ENCODE measurements at places on chromosomes 7 and 10.

GRCh38 chr10:128929767-128930166 lies 537.3 kb upstream of the MGMT start:
- DNase-seq: no peak

DNA sequence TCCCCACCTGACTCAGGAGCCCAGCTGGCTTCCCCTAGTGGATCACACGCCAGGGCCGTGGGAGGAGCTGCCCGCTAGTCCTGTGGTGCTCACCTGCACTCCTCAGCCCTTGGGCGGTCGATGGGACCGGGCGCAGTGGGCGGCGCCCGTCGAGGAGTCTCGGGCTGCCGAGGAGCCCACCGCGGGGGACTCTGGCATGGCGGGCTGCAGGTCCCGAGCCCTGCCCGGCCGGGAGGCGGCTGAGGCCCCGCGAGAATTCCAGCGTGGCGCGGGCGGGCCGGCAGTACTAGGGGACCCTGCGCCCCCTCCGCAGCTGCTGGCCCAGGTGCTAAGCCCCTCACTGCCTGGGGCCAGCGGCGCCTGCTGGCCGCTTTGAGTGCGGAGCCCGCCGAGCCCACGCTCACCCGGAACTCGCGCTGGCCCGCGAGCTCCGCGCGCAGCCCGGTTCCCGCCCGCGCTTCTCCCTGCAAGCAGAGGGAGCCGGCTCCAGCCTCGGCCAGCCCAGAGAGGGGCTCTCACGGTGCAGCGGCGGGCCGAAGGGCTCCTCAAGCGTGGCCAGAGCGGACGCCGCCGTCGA lies 367.9 kb downstream of the TYW1 start:
- DNase-seq: no peak

GRCh38 chr7:20153999-20154398 lies 63.2 kb downstream of the MACC1 start:
- no peak for DNase-seq

DNA sequence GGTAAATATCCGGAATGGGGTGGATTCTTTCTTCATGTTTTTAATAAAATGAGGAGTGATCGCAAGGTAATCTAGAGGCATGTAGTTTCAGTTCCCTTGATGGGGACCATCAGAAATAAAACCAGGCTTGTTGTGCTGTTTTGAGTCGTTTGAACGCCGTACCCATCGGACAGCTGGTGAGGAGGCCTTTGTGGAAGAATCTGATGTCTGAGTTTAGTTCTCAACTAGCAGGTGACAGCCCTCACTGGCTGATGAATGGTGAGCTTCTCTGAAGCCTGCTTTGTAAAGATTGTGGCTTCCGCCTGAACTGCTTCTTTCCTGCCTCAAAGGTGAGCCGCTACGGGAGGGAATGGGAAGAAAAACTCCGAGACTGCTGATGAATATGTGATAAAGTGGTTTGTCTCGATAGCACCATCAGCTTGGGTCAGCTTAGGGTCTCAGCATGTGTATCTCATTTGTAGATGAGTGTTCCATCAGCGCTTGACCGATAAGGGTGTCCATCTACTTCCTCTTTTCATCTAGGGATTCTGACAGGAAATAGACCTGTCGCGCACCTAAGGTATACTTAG lies 977 bp downstream of the TMEM248 start:
- peak; percentile 30 for DNase-seq

DNA sequence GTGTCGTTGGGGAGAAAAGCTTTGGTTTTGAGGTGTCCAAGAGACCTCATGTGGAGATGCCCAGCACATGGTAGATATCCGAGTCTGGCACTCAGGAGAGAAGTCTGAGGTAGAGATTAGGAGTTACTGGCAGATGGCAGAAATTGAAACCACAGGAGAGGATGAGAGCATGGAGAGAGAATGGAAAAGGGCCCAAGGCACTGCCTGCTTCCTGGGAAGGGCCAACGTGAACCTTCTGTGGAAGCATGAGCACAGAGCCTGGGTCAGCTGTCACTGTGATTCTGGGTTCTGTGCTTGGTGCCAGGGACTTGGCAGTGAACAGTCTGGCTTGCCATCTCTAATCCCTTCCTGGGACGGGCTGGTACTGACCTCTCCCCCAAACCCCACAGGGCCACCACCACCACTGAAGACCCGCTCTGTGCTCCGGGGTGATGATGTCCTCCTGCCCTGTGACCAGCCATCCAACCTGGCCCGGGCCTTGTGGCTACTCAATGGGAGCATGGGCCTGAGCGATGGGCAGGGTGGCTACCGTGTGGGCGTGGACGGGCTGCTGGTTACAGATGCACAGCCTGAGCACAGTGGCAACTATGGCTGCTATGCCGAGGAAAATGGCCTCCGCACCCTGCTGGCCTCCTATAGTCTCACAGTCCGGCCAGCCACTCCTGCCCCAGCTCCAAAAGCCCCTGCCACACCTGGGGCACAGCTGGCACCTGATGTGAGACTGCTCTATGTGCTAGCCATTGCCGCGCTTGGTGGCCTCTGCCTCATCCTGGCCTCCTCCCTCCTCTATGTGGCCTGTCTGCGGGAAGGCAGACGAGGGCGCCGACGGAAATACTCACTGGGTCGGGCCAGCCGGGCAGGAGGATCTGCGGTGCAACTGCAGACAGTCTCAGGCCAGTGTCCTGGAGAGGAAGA lies 4.1 kb downstream of the MRPL43 start:
- no peak for DNase-seq

DNA sequence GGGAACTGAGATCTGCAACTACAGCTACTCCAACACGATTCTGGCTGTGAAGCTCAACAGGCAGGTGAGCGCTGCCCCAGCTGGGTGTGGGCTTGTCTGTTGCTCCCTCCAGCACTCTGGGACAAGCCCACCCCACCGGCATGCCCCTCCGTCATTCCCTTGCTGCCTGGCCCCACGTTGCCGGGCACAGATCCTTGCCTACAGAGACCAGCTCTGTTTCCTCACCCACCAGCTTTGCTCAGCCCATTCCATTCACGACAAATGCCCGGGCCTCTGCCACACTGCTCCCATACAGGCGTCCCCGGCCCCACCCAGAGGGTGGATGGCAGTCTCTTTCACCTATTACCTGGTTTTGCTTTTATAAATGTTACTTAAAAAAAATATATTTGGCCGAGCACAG lies 24.6 kb downstream of the WIPI2 start:
- no peak for DNase-seq

DNA sequence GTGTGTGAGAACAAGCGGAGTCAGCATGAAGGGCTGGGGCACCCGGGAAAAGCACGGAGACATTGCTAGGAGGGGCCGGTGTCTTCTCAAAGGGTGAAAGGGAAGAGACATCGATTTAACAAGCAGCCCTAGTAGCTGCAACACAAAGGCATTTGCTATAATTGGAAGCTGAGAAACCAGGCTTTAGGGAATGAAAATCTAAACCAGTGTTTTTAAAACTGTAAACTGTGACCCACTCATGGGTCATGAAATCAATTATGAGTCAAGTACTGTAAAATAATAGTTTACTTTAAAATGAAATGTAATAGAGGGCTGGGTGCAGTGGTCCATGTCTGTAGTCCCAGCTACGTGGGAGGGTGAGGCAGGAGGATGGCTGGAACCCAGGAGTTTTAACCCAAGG lies 128.7 kb upstream of the RHEB start:
- DNase-seq: no peak

DNA sequence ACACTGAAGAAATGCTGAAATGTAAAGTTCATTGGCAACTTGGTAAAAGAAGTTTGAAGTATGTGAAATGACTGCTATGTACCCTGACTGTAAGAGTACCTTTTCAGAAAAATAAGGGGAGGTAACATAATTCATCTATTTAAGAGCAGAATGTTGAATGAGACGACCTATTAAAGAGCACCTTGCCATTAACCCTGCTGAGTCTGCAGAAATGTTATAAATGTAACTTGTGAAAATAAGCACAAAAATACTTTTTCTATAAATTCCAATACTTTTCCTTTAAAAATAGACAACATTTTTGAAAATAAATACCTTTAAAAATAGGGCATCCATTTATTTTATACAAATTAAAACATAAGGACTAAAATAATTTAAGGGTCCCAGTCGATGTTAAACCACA lies 7.7 kb downstream of the TM9SF3 start:
- DNase-seq: no peak

GRCh38 chr7:96870934-96871333 lies 134.4 kb upstream of the DLX6 start:
- no peak for DNase-seq

GRCh38 chr10:103947799-103948516 lies 19.0 kb upstream of the SLK start:
- DNase-seq: no peak

DNA sequence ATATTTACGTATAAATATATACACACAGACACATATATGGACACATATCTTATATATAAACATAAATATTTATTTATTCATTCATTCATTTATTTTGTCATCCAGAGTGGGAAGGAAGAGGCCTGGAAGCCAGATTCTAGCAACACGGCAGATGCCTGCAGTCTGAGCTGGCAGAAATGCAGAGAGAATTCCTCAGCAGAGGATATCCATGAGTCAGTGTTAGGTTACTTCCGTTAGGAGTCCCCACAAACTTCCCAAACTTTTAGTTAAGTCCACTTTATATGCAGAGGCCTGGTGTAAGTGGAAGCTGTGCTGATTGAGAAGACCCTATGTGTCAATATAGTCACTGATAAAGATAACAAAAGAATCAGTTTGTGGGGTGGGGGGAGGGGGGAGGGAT lies 89.6 kb downstream of the PPP1R17 start:
- no peak for DNase-seq

DNA sequence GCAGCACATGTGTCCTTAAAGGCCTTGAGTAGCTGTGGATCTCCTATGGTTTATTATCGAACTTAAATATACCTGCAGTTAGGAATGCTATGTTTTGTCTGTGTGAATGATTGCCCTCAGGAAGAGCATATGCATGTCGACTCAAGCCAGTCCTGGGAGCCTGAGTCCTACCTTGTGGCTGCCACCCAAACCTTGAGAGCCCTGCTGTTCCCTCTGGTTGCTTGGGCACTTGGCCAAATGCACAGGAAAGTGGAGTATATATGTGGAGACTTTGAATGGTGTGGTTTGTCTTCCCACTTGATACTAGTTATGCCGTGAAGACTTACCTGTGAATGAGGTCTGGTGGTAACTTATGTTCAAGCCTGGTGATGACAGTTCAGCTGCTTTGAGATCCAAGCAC lies 409.8 kb downstream of the LRMDA start:
- DNase-seq: no peak

GRCh38 chr10:114626841-114627240 lies 31.2 kb downstream of the ABLIM1 start:
- DNase-seq: no peak

- peak; percentile 78 for DNase-seq
Observed at GRCh38 chr7:114922652-114923402, 933 bp downstream of the MDFIC start.

- DNase-seq: peak; percentile 86
Observed at GRCh38 chr10:50512743-50513416, 110.9 kb downstream of the SGMS1 start.

Measured in activated CD4-positive, alpha-beta T cell treated with anti-CD3 and anti-CD28 coated beads, Interleukin-2, Interleukin-4, amounts not matched to agents 100 ng/mL and 50 ng/mL, durations not matched to agents 16 hours and 8 hours (primary cell).